ENCODE measurements at places on chromosomes 7 and 10.

DNA sequence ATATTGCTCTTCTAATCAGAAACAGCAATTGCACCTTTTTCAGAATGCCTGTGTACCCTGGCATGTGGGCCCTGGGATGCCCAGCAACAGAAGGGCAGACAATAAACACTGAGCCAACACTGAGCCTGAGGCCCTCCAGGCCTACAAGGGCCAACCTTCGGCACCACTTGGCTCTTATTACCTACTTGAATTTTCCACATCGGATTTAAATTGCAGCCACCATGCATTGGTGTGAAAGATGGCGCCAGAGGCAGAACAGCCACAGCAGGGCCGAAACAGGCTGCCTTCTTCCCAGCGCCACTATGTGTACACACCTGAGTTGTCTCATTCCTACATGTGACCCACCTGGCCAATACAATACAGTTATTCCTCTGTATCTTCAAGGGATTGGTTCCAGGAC lies 51.4 kb upstream of the EZH2 start:
- DNase-seq = no peak

DNA sequence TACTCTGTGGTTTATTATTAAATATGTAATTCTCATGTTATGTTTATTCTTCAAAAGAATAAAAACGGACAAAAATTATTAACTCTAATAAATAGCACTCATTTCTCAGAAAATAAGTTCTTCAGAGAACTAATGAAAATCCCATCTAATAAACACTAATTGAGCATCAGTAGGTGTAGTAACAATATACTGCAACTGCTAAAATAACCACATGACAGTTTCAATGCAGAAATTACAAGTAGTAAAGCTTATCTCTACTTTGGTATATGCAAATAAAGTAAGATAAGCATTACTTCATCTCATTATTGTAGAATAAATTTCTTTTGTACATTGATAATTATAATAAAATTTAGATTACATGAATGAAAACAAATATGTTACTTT lies 56.4 kb upstream of the DKK1 start:
- no peak for DNase-seq

DNA sequence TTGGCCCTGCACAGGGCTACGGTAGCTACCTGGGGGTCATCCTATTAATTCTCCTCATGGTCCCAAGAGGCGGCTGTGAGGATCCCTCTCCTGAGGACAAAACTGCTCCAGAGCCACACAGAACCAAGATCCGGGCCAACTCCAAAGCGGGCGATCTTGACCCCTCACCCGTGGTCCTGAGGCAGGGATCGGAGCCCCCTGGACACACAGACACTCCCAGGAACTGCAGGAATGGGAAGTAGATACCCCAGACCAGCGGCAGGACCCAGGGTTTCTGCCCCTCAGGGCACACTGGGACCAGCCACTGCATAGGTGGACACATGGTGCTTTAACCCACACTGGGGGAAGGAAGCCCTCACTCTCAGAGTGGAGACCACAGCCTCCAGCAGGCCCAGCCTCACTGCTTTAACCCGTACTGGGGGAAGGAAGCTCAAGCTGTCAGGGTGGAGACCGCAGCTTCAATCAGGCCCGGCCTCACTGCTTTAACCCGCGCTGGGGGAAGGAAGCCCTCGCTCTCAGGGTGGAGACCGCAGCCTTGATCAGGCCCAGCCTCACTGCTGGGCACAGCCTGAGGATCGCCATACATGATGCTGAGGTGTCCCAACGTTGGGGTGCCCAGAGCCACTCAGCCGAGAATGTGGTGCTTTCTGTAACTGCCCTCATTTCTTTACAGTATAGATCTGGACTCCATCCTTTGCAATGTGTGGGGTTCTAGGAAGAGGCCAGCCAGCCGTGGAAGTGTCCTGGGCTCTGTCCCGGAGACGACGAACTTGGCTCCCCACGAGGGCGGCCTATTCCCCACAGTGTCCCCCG lies 60.1 kb downstream of the DIP2C start:
- no peak for DNase-seq

- DNase-seq = no peak
Observed at GRCh38 chr7:816751-817671, 15.3 kb upstream of the SUN1 start.

DNA sequence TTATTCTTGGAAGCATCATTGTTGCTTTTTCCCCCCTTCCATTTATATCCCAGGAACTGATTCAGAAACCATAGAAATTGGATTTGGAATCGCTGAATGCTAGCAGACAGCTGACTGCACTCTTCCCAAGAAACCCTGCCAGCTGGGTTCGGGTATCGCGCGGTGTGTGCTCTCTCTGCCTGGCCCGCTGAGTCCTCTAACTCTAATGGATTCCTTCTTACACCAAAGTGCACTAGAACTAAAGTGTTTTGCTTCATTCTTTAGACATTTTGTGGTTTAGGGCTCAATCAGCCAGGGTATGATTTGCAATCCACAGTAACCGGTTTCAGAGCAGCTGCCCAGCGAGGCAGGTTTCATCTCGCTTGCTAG lies 92.2 kb downstream of the EGFR start:
- DNase-seq = peak; percentile 92

GRCh38 chr10:69515699-69516259 lies 57.4 kb downstream of the NEUROG3 start:
- peak; percentile 58 for DNase-seq

DNA sequence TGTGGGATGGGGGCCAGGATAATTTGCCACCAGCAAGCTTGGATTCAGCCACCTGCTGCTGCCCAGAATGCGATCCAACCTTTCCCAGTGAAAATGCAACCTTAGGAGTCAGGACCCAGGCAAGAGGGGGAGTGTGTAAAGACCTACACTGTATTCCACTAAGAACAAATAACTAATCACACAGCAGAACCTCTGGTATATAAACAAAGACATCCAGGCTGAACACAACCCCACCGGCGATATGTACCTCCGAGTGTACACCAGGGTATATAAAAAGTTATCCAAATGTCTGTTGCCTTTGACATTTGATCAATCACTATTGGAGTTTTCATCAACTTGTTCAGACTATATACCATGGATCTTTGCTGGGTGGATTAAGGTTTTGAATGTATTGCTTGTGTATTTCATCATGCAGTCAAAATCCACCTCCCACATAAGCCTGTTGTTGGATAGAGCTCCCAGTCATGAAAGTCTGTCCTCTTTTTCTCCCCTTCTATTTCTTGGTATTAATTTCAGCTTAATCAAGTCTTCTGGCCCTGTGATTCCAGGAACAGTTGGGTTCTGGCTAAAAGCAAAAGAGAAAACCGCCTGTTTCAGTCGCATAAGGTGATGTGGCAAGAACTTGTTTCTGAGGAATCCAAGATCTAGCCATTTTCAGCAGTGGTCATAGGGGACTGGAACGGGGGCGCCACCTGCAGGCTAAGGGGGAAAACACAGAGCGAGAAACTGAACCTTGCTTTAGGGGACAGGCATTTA lies 290.7 kb downstream of the CCDC3 start:
- DNase-seq = peak; percentile 89

- no peak for DNase-seq
Observed at GRCh38 chr10:47331954-47332353, 9.7 kb downstream of the GDF2 start.

- DNase-seq = peak; percentile 49
Observed at GRCh38 chr10:133379152-133379800, at the start of gene PAOX. Gene PAOX (plus strand): TSS chr10:133379262. CDS start chr10:133379317, 55 bp downstream.

DNA sequence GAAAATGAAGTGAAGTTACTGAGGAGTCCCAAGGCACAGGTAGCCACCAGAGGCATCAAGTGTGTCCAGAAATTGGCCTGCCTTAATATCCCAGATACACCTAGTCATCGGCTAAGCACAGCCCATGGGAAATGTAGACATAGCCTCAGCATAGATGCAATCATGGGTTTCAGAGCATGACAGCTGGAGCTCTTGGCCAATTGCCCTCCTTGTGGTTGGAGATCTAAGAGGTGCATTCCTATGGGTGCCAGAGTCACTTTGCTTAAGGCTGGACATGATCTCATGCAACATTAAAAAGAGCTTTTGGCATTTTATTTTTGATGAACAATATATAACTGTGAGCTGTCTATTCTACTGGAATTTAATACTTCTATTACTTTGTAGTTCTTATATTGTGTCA lies 758.0 kb upstream of the LRRTM3 start:
- no peak for DNase-seq

DNA sequence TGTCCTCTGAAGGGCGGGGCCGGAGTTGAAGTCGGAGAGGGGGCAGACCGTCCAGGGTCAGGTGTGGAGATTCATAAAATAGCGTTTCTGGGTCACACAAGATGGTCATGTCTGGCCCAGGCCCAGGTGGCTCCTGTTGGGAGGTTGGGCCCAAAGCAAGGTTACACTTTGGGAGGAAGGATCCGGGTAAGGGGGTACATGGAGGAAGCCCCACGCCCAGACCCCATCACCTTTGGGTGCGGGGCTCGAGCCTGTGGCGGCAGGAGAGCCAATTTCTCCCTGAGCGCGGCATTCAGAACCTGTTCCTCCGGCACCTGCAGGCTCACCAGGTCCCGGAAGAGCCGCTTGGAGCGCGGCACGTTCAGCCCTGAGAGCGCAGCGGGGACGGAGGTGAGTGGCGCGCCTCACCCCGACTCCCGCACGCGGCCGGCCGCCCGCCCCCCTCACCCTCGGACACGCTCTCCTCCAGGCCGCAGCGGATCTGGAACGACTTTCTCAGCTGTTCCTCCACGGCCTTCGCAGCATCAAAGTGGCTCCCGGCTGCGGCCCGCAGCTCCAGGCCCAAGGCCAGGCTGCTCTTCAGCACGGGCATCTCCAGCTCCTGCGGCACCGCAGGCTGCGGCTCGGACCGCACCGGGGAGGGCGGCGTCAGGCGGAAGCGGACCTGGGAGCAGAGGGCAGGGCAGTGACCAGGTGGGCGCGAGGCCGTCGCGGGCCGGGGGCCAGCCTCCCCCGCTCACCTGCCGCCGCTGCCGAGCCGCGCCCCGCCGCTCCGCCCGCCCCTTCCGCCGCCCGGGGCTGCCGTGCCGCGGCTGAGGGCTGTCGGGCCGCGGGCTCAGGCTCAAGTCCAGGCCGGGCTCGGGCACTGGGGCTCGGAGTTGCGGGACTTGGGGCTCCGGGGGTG lies 644 bp downstream of the PPP1R35 start:
- peak; percentile 27 for DNase-seq

DNA sequence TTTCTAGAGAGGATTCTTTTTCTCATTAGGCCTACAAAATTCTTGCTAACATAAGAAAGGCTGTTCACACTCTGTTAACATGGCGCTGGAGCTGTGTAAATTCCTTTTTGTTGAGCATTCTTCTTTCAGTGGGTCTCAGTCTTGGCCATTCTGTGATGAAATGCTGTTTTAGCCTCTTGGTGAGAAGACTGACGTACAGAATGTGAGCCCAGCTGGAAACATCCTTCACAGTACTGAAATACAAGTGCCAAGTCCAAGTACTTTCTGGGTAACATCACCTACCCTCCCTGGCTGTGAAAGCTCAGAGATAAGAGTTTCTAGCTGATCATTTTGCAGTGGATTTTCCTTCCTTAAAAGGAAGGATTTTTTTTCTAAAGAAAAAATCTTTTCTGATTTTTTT lies 231.8 kb downstream of the AHR start:
- DNase-seq = peak; percentile 80

Data from AG10803 (cell line).